Left lung (tissue), 14 donors: ENCODE measurements at places on chromosomes 2 and 18. TPM values are rescaled to one million over a fixed set of nuclear protein-coding genes. Genes with fewer than 3 reads are reported as not detected.

Gene NLRC4
- total RNA-seq: 6.8 TPM

Gene FAM228A
- total RNA-seq: 0.41 TPM

Gene MEMO1
- total RNA-seq: 38.2 TPM

Gene MEX3C
- 28.3 TPM for total RNA-seq

Gene KCNG3
- total RNA-seq: 1.3 TPM

Gene MERTK
- total RNA-seq: 21.5 TPM

Gene EFR3B
- total RNA-seq: 2.4 TPM

Gene TRABD2A
- 3.0 TPM for total RNA-seq

Gene FAHD2B
- total RNA-seq: 19.1 TPM

Gene BCL11A
- 4.0 TPM for total RNA-seq

Gene ASB3
- total RNA-seq: 22.7 TPM

Gene REG1A
- total RNA-seq: not detected

- DNase-seq: peak; percentile 24
Observed at GRCh38 chr2:126657148-126657635, 1.2 kb downstream of the GYPC start.

- DNase-seq: no peak
Observed at GRCh38 chr2:59658906-59659635, 894.4 kb downstream of the BCL11A start.

DNA sequence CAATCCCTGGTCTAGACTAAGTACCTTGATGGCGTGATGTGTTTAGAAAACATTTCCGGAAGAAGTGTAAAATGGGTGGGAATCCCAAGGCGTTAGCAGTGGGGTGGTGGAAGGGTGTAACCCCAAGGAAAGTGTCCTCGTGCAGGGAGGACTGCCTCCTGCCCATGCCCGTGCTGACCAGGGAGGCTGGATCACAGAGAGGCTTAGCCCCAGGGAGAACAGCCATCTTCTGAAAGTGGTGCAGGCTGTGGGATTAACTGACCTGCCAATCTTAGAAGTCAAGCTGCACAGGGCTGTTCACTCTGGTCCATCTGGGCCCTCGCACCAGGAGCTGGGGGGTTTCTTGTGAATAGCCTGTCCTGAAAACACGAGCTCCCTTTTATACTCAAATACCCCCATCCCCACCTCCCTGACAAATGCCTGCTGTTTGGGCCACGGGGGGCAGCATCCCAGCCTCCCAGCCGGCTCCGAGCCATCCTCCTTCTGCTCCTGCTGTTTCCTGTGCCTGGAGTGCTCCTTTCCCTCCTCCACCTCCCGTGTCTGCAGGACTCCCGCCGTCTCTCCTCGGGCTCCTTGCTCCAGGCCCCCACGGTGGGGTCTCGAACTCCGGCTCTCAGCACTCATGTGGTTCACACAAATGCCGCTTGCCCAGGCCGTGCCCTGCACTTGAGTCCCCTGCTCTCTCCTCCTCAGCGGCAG lies 52.1 kb upstream of the PXDN start:
- DNase-seq: no peak

DNA sequence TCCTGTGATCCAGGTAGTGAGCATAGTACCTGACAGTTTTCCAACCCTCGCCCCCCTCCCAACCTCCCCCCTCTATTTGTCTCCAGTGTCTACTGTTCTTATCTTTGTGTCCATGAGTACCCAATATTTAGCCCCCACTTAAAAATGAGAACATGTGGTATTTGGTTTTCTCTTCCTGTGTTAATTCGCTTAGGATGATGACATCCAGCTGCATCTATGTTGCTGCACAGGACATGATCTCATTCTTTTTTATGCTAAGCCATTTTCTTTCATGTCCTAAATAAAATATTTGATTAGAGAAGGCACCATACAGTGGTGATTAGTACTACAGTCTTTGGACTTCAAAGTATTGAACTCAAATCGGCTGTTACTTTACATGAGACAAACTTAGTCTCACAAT lies 1087.9 kb downstream of the CBLN2 start:
- no peak for DNase-seq

DNA sequence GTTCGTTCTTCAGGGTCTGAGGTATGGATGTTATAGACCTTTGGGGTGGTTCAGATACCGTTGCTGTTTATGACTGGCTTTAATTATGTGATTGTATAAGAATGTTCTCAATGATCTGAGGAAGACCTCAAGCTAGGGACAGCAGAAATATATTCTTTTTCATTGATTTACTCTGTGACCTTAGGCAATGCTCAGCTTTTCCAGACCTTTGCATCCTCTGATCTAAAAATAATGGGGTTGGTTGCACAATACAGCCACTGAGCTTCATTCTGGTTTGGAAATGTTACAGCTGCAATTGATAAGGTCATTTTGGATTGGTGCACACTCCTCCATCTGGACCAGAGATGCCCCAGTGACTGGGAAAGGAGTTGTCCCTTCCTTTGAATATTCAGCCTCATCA lies 17.2 kb upstream of the CABYR start:
- DNase-seq: peak; percentile 23

DNA sequence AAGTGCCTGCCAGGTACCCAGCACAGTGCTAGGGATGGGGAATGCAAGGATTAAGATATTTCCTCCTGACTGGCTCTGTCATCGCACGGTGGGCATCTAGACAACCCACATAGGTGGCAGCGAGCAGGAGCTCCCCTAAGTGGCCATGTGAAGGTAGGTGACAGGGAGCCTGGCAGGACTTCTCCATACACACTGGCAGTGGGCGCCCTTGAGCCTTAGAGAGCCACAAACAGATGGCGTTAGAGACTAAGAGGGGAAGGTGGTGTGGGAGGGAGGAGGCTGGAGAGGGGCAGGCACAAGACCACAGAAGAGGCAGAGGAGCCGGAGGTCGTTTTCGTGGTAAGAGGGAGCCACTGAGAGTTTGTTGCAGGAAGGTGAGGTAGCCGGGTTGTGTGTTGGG lies 15.2 kb downstream of the PRELID3A start:
- no peak for DNase-seq

- DNase-seq: no peak
Observed at GRCh38 chr18:6939972-6940371, 177.6 kb downstream of the LAMA1 start.

DNA sequence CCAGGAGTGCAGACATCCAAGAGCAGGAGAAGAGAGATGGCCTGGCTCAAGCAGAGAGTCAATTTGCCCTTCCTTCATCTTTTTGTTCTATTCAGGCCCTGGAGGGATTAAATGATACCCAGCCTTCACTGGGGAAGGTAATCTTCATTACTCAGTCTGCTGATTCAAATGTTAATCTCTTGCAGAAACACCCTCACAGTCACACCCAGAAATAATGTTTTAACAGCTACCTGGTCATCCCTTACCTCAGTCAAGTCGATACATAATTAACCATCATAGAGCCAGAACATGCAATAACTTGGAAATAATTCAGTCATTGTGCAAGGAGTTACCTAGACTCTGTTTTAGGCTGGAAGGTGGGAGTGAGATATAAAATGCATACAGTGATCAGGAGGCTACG lies 163.7 kb upstream of the TNP1 start:
- no peak for DNase-seq

DNA sequence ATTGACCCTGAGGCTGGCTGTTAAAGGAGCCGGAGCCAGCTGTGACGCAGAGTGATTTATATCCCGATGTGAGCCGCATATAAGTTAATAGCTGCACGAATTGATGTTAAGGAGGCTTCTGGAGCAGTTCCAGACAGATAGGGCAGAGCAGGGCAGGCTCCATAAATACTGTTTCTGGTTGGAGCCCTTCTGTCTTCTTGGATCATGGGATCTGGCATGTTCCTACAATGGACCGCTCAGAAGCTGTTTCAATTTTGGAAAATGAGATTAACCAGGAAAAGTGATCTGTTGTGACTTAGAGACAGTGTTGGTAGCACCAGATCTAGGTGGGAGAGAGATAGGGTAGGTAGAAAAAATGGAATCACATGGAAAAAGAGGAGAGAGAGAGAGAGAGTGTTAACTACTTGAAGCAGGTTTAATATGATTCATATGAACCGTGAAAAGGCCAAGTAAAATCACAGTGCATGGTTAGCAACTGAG lies 4.8 kb upstream of the IGFBP5 start:
- no peak for DNase-seq

- DNase-seq: no peak
Observed at GRCh38 chr2:54161660-54162424, 46.4 kb downstream of the ACYP2 start.

- DNase-seq: no peak
Observed at GRCh38 chr2:118197011-118197675, 108.9 kb downstream of the INSIG2 start.

- DNase-seq: peak; percentile 28
Observed at GRCh38 chr2:1940679-1941078, 196.4 kb upstream of the PXDN start.

DNA sequence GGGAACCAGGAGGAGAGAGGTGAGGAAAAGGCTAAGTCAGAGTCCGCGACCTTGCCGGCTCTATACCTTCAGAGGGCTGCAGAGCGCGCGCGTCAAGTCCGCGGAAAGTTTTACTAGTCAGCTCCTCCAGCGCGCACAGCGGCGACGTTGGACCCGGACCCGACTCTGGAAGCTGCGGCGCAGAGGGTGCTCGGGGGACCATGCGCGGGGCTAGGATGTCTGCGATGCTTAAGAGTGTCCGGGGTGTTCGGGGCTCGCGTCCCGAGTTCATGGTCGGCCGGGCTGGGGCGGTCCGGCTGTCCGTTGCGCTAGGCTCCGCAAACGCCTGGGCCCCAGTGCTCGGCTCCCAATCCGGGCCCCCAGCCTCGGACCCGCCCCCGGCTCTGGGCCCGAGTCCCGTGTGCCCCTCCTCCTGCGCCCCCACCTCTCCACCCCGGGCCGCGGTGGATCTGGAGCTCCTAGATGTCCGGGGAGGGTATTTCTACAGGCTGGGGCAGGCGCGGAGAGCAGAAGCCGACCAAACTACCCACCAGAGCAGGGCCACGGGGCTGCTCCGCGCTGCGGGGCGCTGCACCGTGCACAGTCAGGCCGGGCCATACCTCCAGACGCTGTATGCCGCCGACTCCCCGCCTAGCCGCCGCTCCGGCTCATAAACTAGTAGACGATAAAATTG lies at the start of gene LBX2:
LBX2 (minus strand) TSS at position 337 of the 673 bp plus-strand sequence; CDS start at position 271, 66 bp downstream.
- DNase-seq: no peak

GRCh38 chr18:71326826-71327225 lies 1038.0 kb downstream of the SOCS6 start:
- DNase-seq: no peak

GRCh38 chr2:46379213-46380037 lies 82.2 kb downstream of the EPAS1 start:
- peak; percentile 80 for DNase-seq

GRCh38 chr2:138123741-138124140 lies 159.5 kb downstream of the HNMT start:
- DNase-seq: no peak

GRCh38 chr2:134429886-134430285 lies 176.0 kb downstream of the MGAT5 start:
- no peak for DNase-seq

- DNase-seq: no peak
Observed at GRCh38 chr2:189338115-189338514, 103.2 kb upstream of the WDR75 start.

DNA sequence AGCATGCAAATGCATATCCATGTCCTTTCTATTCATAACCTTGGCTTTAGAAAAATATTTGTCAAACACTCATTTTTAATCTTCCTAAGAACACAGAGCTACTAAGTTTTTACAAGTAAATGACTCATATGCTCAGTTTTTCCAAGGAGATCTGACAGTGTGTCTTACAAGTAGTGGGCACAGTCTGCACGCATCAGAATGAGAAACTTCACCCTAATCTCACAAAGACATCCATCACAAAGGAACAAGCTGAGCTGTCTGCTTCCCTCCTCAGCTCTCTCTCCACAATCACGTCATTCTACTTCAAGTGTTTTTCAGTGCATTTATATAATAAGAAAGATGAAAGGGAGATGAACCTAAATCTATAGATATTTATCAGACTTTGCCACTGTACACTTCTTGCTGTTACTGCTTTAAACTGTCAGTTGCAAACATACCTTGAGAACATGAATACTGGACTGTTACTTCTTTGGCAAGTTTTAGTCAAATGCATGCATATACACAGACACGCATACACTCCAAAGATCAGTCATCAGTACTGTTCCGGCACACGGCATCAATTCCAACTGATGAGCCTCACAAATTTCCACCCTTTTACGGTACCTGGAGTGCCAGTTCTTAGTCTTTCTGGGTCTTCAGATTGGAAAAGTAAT lies 75.7 kb downstream of the RBMS1 start:
- DNase-seq: no peak

DNA sequence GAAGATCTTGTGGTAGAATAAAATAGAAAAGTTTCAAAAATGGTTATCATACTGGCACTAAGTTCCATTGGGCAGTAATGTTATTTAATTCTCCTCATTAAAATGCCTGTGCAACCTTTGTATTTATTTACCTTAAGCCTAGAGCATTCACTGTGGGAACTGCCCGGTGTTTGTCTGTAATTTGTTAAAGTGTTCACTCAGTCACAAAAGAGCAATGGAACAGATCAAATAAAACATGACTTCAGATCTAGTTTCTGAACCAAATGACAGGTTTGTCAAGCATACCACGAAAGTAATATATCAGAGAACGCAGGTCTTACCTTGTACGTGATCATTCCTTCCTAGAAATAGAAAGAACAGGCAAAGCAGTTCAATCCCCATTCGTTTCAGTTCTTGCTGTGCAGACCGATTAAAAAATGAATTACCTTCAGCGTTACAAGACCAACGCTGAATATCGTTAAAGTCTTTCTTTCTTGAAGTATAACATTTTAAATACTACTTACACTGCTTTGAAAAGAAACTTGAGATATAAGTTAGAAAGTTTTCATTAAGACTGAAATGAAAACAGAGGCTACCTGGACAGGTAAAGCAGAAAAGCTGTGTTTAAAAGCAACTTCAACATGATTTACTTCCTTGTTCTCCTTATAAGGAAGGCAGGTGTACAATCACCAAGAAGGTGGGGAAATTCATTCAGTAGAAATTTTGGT lies at the start of gene ITGB6:
ITGB6 (minus strand) TSS at position 590 of the 707 bp plus-strand sequence; CDS start at position 381, 209 bp downstream.
- DNase-seq: no peak

GRCh38 chr2:120108049-120108448 lies 95.2 kb downstream of the EPB41L5 start:
- DNase-seq: no peak

GRCh38 chr2:181949047-181949446 lies 36.6 kb upstream of the PPP1R1C start:
- no peak for DNase-seq

DNA sequence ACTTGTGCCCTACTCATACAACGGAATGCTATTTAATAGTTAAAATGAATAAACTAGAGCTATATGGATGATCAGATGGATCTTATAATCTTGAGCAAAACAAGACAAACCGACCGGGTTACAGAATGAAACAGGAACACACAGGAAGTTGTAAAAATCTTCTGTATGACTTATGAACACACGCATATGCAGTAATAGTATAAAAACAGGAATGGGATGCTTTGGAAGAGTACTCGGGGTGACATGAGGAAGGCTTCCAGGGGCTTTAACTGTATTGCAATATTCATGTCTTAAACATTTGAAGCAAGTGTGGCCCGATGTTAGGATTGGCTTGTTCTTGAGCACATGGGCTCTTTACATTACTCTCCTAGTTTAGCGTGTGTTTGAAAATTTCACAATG lies 14.9 kb upstream of the E2F6 start:
- DNase-seq: no peak
